ENCODE measurements at places on chromosomes 13 and 19.
A peak's percentile ranks its signal among the peaks of the same experiment; 100 is the strongest.

- DNase-seq = peak; percentile 57
These were observed 38.6 kb downstream of the ZNF823 start for GRCh38 chr19:11699931-11700794.

DNA sequence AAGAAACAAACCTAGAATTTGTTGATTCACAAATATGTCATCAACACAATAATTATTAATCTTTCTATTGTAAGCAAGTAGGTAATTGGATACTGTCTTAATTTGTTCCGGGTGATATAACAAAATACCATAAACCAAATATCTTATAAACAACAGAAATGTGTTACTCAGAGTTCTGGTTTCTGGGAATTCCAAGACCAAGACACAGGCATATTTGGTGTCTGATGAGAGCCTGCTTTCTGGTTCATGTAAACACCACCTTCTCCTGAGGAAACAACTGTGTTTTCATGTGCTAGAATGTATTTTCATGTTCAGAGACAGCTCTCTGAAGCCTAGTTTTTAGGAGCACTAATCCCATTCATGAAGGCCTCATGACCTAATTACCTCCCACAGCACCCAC, 1819.5 kb downstream of the SLITRK5 start:
- no peak for DNase-seq

GRCh38 chr13:97011446-97012131, 17.3 kb upstream of the OXGR1 start:
- no peak for DNase-seq

GRCh38 chr13:45541806-45542205, 73.7 kb downstream of the ERICH6B start:
- DNase-seq = no peak

DNA sequence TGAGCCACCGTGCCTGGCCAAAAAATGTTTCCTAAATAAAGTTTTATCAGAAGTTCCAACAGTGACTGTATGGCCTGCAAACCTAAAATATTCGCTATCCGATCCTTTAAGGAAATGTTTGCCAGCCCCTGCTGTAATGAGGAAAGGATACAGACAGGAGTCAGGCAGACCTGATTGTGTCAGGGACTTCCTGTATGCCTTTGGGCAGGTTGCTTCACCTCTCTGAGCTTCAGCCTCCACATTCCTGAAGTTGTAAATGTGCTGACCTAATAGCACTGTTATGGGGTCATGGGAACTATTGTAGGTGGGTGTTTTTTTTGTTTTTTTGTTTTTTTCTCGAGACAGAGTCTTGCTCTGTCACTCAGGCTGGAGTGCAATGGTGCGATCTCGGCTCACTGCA, 6.2 kb downstream of the ABHD8 start:
- DNase-seq = no peak

DNA sequence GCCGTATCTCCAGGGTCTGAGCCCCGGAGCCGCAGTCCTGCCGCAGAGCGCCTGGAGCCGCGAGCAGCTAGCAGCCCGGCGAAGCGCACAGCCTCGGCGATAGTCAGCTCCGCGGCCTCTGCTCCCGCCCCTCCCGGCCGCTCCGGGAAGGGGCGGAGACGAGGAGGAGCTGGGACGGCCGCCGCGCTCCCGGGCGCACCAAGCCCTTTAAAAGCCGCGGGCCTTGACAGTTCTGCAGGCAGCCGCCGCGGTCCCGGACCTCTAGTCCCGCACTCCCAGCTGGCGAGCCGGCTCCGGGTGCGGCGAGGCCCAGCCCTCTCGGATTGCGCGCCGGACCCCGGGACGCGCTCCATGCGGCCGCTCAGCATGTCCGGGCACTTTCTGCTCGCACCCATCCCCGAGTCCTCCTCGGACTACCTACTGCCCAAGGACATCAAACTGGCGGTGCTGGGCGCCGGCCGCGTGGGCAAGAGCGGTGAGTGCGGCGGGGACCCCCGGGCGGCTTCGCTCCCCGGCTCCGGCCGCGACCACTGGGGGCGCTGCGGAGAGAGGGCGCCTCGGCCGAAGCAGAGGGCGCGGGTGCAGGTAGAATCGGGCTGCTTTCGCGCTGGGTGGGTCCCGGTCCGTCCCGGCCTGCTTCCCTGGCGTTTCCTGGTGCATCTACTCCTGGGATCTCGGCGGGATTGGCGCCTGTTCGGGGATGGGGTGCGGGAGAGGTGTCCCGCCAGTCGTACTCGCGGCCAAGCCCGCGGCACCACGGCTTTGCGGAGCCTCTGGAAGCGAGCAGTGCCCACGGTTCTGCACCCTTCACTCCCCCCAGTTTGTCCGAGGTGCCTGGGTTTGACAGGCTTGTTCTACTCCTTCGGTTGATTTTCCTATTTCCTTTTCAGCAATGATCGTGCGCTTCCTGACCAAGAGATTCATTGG, at the start of gene RASL11A:
Gene RASL11A (plus strand): TSS at position 237 of the 927 bp plus-strand sequence. CDS start 115 bp downstream, at position 352.
- peak; percentile 93 for DNase-seq

DNA sequence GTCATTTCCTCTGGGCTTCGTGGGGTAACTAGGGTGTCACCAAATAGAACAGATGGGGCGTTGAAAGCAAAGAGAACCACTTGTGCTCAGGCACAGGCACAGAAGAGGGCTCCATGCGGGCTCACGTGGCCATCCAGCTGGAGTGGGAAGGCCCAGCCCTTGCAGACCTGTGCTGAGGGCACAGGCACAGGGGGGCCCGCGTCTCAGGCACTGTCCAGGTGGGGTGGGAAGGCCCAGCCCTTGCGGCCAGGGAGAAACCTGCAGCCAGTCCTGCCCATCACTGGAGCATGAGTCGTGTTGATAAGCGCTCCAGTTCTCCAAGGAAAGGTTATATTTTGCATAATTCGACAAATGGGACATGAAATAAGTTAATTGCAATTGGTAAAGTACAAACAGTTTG, 57.5 kb downstream of the SLC7A9 start:
- no peak for DNase-seq

GRCh38 chr19:55423225-55424005, 15.8 kb upstream of the UBE2S start:
- DNase-seq = no peak

GRCh38 chr13:92187378-92187989, 789.1 kb downstream of the GPC5 start:
- peak; percentile 49 for DNase-seq

GRCh38 chr19:16394111-16394510, 69.5 kb downstream of the KLF2 start:
- no peak for DNase-seq

GRCh38 chr19:43763473-43763939, 8.7 kb upstream of the SMG9 start:
- DNase-seq = peak; percentile 43

DNA sequence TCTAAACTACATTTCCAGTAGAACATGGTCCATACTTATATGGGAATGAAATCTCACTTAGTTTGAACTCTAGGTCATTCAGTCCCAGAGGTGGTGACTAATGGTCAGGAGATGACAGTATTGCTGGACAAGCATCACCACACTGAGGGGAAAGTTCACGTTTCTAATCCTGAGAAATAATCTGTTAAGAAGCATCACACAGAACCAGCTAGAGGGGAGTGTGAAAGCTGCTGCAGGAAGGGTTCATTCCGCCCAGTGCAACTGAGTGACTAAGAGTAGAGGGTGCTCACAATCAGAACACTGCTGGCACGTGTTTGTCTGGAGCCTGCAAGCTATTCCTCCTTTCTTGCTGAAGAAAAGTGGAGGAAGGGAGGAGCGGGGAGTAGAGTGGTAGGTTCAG, 2.7 kb downstream of the COL4A1 start:
- peak; percentile 88 for DNase-seq

DNA sequence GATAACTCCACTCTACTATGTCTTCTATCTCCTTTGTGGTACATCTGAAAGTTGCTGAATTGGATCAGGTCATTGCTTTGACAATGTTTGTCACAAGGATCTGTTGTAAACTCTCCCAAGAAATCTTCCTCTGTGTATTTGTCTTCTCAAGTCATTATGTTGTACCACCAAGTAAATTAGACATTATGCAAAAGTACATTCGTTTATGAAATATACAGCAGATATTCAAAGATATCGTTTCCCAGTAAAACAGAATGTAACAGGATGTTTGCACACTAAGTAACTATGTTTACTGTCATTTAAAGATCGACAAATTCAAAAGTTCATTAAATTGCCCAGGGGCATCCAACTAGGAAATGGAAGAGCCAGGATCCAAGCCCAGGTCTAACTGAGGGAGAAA, 739.4 kb downstream of the EFNB2 start:
- DNase-seq = no peak

GRCh38 chr19:37484406-37485168, 15.4 kb downstream of the ZNF570 start:
- DNase-seq = no peak

DNA sequence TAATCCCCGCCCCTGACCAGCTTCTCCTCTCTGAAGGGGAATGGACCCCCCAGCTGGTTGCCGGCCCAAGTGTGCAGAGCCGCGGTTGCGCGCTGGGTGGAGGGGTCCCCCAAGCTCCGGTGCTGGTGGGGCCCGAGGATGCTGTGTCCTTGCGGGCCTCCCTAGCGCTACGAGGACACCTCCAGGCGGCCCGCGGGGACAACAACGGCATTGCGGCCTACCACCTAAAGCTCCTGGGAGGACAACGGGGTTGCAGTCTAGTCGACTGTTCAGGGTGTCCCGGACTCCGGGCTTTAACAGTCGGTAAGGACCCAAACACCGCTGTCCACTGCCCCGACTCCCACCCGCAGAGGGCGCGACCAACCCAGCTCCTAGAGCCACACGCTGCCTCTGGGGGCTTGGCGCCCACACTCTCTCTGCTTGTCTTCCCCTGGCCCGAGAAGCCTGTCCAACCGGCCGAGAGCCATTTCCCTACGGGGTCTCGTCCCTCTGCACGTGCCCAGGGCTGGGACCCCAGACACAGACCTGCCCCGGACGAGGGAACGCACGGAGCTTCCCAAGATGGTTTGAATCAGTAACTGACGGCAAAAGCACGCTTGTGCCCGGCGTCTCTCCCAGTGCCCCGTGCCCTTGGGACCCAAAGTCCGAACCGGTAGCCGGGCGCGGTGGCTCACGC, 927 bp upstream of the SDHAF1 start:
- DNase-seq = no peak

DNA sequence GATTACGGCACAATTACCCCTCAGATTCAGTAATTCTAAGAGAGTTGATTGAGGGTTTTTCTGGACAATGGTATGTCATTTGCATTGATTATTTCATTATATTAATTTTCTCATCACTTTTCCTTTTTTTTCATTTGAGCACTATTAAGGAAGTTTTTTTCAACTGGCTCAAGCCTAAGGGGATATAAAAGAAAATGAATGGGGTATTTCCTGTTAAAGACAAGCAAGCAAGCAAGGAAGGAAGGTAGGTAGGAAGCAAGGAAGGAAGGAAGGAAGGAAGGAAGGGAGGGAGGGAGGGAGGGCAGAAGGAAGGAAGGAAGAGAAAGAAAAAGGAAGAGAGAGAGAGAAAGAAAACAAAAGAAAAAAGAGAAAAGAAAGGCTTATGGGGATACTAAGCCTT, 620.3 kb downstream of the DIAPH3 start:
- no peak for DNase-seq

GRCh38 chr19:54791476-54791875, 11.9 kb upstream of the KIR2DL4 start:
- DNase-seq = no peak

DNA sequence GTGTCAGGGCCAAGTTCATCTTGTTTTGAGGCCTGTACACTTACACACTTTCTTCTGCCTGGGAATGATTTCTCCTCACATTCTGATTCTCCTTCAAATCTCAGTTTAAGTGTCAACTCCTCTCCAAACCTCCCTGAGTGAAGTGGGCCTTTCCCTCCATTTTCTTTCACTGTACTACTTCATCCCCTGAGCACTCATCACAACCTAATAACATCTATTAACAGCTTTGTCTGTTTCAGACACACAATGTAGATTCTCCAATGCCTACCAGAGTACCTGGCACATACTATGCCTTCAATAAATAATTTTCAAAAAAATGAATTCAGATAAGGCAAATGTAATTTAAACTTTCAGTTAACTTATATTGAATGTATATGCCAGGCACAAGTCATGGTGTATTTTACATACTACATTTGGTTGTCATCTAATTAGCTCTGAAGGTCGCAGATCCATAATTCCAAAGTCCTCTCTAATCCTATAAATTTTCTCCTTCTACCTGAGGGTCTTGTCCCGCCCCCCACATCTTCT, 357 bp upstream of the COG6 start:
- no peak for DNase-seq

GRCh38 chr19:38690146-38690545, 42.7 kb downstream of the ACTN4 start:
- no peak for DNase-seq

DNA sequence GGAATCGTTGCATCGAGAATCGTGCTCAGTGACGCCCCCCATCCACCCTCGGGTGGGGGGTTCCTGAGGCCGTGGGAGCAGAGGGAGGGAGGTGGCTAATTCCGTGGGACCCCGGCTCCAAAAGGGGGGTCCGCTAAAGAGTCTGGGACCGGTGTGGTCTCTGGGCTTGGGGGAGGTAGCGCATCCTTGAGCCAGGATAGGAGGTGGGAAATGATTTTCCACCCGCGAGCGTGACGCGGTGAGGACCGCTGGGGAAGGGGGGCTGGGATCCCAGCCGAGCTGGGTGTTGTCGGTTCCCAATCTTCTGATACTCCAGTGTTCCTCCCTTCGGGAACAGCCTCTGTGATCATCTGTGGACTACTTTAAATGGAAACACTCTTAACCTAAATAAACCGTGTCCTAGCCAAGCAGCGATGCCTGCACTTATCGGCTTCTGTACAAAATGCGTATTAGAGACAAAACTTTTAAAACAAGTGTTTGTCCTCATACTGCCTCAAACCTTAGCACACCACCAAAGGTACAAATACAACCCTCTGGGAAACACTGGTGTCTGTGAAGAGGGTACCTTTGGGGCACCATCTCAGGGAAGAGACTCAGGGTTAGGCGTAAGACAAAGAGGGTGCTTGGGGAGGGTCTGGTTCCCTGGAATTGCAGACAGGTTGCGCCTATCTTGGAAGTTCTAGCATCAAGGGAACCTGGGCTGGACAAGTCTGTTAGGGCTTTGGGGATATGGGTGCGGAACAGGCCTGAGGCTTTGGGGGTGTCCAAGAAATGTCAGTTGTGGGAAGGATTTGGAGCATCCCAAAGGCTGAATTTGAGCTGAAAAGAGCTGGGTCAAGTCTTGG, 16.0 kb downstream of the KCNC3 start:
- no peak for DNase-seq

- no peak for DNase-seq
These were observed 6.6 kb upstream of the ZNF835 start for GRCh38 chr19:56678205-56678604.

GRCh38 chr19:40687525-40688016, 2.9 kb downstream of the NUMBL start:
- DNase-seq = peak; percentile 83

- peak; percentile 3 for DNase-seq
These were observed 19.2 kb downstream of the SIGLEC8 start for GRCh38 chr19:51439021-51439465.

- no peak for DNase-seq
These were observed 8.2 kb upstream of the SIGLEC14 start for GRCh38 chr19:51654783-51655182.

Data from cardiac fibroblast (primary cell).